ENCODE measurements at places on chromosomes 12 and 14.

- no peak for DNase-seq
Measured at GRCh38 chr12:65208964-65209654, 39.7 kb downstream of the LEMD3 start.

DNA sequence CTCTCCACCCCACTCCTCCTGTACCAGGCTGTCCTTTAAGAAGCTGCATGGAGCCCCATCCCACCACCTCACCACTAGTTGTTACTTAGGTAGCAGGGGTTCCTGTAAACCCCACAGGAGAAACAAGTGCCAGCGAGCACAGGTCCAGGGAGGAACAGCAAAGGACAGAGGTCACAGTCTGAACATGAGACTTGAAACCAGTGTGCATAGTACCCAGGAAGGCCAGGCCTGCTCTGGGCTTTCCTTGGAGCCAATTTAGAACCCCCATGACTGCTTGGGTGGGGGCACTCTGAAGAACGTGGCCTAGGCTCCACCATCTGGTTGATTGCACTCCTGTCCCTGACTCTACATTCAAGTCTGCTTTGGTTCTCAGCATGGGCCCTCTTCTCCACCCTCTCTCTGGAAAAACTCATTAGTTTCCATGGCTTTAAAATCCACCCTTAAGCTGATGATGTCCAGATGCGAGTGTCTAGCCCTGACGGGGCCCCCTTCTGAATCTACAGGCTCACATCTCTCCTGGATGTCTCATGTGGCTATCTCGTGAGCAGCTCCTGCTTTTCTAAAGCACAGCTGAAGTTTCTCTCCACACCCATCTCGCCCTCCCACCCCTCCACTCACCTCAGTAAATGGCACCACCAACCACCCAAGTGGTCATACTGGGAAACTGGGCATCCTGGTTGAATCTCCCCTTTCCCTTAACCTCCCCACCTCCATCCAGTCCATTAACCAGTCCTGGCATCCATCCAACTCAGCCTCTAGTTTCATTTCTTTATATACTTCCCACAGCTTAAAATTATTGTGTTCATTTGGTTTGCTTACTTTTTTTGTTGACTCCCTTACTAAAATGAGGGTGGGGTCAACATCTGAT lies 8.4 kb downstream of the KRT3 start:
- no peak for DNase-seq

GRCh38 chr12:6773590-6774351 lies 1.5 kb downstream of the LAG3 start:
- no peak for DNase-seq

DNA sequence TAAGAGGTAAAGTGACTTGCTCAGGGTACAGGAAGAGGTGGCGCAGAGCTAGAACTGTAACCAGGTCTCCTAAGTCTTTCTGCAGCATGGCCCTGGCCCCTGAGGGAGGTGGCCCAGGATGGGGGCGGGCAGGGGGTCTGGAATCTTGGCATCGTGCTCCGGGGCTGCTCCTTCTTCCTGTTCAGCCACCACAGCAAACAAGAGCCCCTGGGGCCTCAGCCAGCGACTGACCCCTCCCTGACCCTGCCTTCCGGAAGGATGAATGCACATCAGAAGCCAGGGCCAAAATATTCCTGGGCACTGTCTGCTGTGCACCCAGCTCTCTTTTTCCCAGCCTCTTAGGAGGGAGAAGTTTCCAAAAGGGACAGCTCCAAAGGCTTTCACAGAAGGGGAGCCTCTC lies 242.8 kb downstream of the DPF3 start:
- DNase-seq, result no peak

GRCh38 chr12:70332236-70332635 lies 33.9 kb upstream of the KCNMB4 start:
- no peak for DNase-seq

DNA sequence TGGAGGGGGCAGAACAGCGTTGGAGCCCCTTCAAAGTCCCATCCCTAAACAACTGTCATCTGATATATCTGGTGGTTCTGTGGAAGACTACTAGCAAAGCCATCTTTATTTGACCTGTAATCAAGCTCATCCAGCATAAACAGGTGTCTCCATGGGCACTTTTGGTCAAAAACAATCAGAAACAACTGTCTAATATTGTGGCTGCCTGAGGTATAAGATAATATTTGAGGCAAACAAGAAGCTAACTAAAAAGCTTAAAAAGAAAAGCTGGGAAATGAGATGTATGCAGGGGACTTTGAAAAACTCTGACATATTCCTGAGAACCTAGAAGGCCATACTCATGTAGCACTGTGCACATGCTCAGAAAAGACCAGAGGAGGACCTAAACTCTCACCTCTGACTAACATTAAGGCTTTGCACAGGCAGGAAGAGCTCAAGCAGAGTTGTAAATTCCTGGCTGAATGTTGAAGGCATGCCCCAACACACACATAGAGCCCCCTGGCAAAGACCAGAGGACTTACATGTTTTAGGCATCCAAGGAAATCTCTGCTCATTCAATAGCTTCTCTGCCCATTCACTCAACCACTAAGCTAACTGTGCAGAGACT lies 27.2 kb upstream of the AP4S1 start:
- DNase-seq, result no peak

DNA sequence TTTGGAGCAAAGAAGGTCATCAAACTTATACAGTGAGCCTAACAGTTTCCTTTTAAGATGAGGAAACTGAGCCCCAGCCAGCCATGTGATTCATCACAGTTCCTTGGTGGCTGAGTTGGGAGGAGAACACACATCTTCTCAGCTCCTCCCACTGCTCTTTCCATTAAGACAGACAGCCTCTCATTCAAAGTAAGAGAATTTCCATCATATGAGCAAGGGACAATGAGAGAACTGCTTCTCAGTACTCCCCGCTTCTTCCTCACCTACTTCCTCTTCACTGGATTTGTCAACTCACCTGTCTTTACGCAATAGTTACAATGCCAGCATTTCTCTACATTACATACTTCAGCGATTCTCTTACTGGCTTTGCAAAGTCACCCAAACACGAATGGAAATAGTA lies 2.2 kb downstream of the IFNG start:
- DNase-seq, result no peak

GRCh38 chr14:20409226-20409625 lies 4.1 kb downstream of the TEP1 start:
- DNase-seq, result no peak

DNA sequence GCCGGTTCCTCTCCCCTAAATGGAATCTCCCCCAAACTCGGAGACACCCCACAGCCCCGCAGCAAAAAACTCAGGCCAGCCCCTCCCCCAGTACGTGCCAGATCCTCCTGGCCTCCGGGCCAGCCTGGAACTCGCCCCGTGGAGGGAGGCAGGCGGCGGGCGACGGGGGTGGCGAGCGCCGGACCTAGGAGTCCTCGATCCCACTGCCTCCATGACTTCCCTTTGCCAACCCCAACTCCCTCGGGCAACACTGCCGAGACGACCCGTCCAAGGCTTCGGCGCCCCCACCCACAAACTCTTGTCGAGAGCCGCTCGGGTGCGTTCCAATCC lies 400 bp downstream of the ADCY6 start:
- no peak for DNase-seq

GRCh38 chr12:29533815-29534489 lies 36.5 kb upstream of the OVCH1 start:
- DNase-seq, result no peak

DNA sequence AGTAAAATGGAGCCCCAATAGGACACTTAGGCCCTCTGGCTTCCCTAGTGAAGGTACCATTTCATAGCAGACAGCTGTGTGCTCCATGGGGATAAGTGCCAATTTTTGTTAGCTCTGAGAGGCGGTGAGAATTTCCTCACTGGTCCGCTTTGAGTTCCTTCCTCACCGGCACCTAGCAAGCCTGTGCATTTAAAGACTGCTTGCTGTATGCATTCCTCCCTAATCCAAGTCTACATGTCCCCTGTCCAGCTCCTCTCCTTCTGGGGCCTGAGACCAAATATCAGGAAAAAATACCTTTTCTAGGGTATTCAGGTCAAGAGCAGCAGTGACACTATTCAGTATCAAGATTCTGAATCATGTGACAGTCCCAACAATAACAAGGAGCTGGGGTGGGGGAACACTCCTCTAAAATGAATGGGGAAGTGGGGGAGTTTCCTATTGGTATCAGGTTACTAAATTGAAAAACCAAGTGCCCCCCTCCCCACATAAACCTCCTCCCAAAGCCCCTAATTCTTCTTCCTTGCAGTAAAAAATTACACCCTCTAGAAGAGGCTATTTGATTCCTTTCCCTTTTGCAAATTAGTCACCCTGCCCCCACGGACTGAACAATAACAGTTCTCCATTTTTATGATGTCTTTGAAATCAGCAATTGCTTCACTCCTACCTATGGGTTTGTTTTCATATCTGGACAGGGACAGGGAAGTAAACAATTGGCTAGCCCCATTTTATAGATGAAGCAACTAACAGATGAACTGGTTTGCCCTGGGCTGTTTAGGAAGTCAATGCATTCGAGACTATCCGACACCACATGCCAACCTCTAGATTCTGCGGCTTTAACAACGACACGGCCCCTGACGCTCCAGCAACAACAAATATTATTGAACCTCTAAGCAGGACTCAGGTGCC lies 28.9 kb downstream of the BCL11B start:
- DNase-seq, result no peak

GRCh38 chr14:104900639-104901512 lies 23.8 kb upstream of the PLD4 start:
- no peak for DNase-seq

- DNase-seq, result no peak
Measured at GRCh38 chr14:95681153-95681552, 5.1 kb upstream of the TCL1B start.

DNA sequence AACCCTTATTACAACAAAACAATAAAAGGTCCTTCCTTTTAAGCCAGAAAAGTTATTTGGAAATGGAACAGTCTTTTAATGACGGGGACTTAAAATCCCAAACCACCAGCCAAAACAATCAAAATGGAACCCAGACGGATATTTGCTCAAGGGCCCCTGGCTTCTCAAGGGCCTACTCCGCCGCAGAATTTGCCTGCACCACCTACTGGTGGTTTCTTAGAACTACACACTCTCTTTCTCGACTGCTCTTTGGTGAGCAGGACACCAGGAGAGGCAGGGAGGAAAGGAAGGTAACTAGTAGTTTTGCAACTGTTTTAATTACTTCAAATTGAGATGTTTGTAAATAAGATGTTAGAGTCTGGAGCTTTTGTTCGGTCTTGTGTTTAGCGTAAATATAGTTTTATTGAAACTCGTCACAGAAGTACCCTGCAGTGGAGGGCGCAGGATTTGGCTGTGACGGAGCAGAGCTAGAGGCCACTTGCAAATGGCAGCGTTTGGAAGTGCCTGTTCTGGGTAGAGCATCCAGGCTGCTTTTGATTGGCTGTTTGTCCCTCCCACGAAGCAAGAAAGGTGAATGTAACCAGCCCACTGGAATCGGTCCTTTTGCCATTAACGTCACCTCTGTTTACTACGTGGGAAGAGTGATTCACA lies 238.5 kb downstream of the CACNA1C start:
- peak; percentile 60 for DNase-seq

- no peak for DNase-seq
Measured at GRCh38 chr12:1421091-1421846, 173.1 kb downstream of the FBXL14 start.

DNA sequence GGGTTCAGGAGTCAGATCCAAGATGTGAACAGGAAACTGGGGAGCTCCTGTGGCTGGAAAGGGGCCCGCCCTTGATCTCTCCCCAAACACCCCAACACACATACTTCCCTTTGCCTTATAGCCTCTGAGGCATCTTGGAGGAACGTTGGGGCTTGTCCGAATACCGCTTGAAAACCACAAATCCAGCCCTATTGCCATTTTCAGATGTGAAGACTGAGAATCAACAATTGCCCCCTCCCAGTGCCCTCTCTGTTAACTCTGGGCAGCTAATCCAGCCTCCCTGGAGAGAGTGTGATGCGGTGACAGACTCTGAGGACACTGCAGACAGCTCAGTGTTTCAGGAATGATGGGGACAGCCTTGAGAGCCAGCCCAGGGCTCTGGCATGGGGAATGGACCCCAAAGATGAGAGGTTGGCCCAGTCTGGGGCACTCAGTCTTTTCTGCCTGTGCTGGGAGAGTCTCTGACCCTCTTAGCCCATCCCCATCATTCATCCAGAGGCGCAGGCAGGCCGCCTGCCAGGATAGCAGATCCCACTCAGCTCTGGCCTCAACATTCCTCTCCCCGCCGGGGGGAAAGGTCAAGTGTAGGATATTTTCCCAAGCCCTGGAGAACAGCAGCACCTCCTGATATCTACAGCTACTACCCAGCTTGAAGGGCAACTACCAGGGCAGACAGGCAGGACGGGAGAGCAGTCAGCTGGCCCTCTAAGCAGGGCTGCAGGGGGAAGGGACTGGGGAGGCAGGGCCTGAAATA lies 24.6 kb upstream of the LTBP2 start:
- no peak for DNase-seq

- DNase-seq, result no peak
Measured at GRCh38 chr12:118238888-118239287, 103.0 kb downstream of the PEBP1 start.

DNA sequence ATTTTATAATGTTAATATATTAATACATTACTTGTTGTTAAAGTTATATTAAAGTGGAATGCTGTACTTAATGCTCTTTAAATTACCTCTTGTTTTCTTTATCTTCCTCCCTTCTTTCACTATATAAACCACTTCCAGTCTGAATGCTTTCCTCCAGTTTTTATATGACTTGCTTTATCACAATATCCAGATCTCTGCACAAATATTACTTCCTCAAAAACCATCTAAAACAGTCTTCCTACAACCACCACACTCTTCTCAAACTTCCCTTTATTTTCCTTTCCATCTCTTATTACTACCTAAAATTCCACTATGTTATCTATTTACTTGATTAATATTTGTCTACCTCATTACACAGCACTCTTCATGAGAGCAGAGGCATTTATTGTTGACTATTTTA lies 956.6 kb downstream of the LRFN5 start:
- DNase-seq, result no peak

DNA sequence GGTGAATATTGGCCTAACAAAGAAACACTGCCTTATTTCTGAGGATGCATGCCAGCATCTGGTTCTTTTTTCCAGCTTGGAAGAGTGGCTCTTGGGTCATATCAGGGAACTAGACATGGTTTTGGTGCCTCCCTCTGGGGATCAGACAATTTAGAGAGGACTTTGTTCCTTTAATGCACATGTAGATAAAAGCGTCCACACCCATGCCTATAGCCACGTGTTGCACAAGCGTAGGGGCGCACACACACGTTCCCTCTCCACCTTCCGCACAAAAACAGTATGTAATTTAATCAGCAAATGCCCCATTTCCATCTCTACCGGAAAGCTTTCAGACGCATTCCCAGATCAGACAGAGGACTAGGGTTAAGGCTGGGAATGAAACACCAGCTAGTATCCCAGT lies 61.7 kb upstream of the RIC8B start:
- no peak for DNase-seq

- no peak for DNase-seq
Measured at GRCh38 chr12:66071549-66071948, 59.0 kb downstream of the LLPH start.

- no peak for DNase-seq
Measured at GRCh38 chr12:10554228-10554755, 48.6 kb downstream of the EIF2S3B start.
